ENCODE measurements at places on chromosomes 7 and 10.
A peak's percentile ranks its signal among the peaks of the same experiment; 100 is the strongest.

DNA sequence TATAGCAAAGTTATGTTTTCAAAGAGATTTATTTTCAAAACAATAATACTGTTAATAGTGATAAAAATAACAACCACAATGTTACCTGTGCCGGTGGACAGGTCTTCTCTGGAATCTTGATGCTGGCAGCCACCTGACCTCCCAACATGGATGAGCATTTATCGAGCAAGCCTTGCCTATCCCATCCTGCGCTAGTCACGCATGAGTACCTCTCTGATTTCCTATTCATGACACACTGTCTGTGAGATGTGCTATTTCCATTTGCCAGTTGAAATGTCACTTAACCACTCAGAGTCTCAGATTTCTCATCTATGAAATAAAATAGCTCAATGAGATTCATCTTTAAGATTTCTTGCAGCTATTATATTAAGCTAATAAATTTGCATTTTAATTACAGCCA lies 341.2 kb upstream of the VWC2 start:
- no peak for DNase-seq

GRCh38 chr10:115662422-115662821 lies 569.3 kb downstream of the ATRNL1 start:
- no peak for DNase-seq

GRCh38 chr10:125377368-125377767 lies 217.0 kb upstream of the CTBP2 start:
- no peak for DNase-seq

DNA sequence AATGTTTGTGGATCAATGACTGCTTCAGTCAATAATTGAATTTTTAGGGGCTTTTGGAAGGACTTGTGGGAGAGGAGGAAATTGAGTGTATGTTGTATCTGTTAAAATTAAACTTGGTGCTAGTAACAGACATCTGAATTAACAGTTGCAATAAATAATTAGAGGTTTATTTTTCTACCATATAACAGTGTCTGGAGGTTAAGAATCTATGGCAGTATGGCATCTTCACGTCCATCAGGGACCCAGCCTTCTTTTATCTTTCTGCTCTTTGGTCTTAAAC lies 72.8 kb upstream of the HABP2 start:
- DNase-seq: no peak

DNA sequence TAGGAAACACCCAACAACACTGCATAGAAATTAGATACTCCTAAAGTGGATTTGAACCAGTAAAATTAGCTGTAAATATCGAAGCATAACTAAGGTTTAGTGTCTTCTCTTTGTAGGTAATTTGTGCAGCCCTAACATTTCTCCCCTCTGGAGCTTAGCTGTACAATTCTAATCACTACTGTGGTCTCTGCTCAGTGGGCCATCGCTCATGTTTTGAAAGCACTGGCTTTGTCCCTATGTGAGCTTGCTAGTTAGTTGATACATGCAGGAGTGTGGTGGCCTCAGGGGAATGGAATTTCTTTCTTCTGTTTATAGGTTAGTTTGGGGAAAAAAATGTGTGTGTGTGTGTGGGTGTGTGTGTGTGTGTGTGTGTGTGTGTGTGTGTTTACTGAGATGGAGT lies 373.1 kb downstream of the DPP6 start:
- no peak for DNase-seq

- no peak for DNase-seq
These were observed 234.1 kb downstream of the PTEN start for GRCh38 chr10:88097536-88097935.

GRCh38 chr10:20457649-20458048 lies 439.5 kb downstream of the NEBL start:
- DNase-seq: no peak

- DNase-seq: no peak
These were observed 22.3 kb downstream of the MCM10 start for GRCh38 chr10:13183625-13184024.

GRCh38 chr7:155183655-155184054 lies 113.5 kb downstream of the HTR5A start:
- no peak for DNase-seq

DNA sequence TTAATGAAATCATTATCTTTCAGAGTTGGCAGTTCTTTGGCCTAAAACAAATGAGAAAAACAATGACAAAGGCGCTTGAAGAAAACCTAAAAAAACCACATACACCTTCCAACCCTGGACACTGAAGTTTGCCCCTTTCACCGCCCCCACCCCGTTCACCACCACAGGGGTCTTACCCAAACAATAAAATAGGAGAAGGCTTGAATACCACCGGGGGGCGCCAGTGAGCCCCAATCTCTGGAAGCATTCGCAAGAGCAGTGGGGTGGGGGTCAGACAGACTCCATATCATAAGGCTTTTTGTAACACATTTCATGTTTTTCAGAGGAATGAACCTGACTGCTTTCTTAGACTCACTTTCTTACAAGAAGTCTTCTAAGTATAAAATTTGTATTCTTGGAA lies 163.6 kb downstream of the PIP4K2A start:
- no peak for DNase-seq

DNA sequence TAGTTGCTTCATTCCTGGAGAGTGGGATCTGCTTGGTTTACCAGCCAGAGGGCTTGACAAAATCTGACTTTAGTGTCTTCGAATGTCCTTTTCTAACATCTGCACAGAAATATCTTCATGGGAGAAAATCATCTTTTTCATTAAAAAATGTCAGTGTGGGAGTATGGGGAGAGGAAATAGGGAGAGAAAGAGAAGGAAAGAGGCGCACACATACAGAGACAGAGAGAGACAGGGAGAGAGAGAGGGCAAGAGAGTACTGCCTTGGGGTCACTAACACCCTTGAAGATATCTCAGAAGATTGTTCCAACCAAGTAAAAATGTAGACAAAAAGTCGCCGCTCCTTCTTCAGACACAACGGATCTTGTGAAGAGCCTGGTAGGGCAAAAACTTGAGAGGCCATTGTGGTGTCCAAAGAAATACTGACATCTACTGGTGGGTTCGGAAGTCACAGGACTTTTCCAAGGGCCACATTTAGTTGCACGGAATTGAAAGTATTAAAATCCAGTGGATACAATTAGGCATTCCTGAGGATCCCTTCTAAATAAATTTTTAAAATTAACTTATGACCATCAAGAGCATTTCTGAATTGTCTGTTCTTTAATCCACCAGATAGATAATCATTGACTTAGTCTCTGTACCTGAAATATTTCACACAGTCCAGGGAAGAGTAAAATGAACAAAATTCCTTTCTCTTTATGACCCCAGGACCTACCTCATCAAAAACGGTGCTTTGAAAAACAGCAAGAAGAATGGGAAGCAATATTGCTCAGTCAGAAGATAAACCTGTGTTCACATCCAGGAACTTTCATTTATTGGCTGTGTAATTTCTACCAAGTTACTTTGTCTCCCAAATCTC lies 29.7 kb downstream of the VIM start:
- DNase-seq: peak; percentile 58

- DNase-seq: no peak
These were observed 7.4 kb downstream of the GJD4 start for GRCh38 chr10:35612385-35613106.

- no peak for DNase-seq
These were observed 268.0 kb downstream of the CDK14 start for GRCh38 chr7:90864088-90864487.

GRCh38 chr10:129419397-129419796 lies 47.6 kb upstream of the MGMT start:
- DNase-seq: no peak

DNA sequence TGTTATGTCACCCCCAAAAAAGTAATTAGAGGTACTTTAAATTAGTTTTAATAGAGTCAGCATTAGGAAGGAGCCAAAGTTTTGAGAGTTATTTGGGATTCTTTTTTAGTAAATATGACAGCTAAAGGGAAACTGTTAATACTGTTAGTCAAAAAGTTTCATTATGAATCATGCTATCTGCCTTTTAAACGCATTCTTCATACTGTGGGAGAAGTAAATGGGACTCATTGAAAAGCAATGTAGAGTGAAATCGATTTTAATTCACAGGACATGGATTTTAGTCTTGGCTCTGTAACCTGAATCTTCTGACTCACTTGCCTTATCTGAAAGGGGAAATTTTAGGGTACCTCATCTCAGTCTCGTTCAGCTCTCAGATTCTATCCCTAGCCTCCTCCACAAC lies 105.1 kb downstream of the AASS start:
- DNase-seq: no peak

DNA sequence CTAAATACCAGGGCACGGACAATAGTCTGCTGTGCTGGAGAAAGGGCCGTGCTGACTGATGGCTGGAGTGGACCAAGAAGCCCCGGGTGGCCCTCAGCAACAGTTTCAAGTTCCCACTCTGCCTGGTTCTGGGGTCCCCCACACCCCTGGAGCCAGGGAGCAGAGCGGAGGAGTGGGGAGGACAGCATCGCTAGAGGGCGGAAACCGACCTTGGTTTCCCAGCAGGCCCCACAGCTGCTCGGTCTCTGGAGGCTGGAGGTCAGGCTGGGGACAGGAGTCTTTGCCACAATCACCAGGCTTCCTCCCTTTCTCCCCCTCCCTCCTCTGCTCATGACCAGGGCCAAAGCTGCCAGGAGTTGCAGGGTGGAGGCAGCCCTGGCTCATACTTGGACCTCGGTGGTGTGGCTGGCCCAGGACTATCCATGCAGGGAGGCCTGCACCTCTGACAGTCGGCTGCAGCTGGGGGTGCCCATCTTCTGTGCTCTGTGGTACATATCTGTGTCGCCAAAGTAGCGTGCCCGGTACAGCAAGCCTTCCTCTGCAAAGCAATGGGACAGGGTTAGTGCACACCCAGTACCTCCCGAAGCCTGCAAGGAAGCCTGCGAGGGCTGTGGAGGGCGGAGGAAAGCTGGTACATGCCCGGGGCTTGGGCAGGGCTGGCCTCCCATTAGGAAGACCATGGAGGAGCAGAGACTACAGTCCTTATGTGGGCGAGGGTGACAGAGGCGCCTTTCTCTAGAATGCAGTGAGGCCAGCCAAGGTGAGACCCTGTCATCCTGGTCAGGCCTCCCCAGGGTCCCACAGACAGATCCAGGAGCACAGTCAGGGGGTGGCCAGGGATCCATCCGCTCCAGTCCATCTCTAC lies 19.1 kb downstream of the DNAJB12 start:
- no peak for DNase-seq

- no peak for DNase-seq
These were observed 19.4 kb downstream of the LDB3 start for GRCh38 chr10:86687750-86688149.

DNA sequence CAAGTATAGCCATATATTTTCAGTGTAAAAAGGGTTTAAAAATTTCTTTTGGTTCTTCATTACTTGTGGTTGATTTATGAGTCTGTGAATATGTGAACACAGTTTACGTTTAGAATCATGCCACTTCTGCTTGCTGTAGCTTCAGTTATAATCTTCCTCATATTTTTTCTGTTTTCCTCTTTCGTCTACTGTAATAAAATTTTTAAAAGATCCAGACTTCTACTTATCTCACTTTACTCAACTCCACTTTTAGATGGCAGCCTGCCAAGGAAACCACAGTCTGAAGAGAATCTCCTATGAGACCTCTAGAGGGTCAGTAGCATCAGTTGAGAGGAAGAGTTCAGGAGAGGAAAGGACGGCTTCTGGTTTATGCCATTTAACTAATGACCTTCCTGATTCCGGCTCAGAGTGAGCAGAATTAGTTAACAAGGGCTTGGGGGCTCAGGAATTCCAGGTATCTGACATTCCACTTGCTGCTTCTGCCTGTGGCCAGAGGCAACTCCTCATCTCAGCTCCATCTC lies 21.4 kb downstream of the CREB5 start:
- DNase-seq: no peak

GRCh38 chr10:103727546-103727963 lies 127.8 kb downstream of the SH3PXD2A start:
- DNase-seq: no peak

- no peak for DNase-seq
These were observed 24.2 kb downstream of the CFAP69 start for GRCh38 chr7:90269163-90269562.

GRCh38 chr10:55374917-55375316 lies 573.9 kb upstream of the PCDH15 start:
- no peak for DNase-seq

DNA sequence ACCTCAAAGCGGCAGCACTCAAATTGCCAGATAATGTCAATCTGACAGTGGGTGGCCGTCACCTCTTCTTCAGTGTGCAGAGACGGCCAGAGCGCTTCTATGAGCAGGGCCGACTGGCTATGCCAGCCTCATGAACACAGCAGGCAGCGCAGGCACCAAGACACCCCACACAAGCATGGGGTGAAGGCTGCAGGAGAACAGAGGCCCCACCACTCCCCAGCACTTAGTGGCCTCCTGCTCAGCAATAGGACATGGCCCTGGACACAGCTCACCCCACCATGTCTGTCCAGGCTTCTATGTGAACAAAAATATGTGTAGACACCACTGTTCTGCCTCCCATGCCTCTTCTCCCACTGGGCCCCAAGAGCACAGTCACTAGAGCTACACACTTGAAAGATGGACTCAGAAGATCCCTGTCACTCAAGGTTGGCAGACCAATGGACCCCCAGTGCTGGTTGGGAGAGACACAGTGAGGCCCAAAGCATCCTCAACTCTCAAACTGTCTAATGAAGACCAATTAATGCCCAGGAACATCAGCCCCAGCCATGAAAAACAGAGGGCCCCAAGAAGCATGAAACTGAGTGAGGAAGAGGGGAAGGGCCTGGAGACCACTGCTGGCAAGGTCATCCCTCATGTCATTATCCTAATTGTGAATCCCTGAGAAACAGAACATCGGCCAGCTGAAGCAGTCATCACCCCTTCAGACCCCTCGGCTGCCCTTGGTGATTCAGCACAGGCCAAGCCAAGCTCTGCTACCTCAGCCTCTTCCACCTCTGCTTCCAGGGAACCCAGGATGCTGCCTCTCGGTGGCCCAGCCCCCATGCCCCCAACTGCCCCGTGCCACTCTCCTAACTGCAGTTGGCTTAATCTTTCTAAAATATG lies 77.7 kb downstream of the GRID1 start:
- DNase-seq: no peak

GRCh38 chr10:97210543-97210960 lies 24.8 kb upstream of the SLIT1 start:
- peak; percentile 42 for DNase-seq

GRCh38 chr10:101446071-101446470 lies 92.1 kb downstream of the BTRC start:
- no peak for DNase-seq

GRCh38 chr10:77512219-77512578 lies 125.4 kb downstream of the KCNMA1 start:
- DNase-seq: no peak

DNA sequence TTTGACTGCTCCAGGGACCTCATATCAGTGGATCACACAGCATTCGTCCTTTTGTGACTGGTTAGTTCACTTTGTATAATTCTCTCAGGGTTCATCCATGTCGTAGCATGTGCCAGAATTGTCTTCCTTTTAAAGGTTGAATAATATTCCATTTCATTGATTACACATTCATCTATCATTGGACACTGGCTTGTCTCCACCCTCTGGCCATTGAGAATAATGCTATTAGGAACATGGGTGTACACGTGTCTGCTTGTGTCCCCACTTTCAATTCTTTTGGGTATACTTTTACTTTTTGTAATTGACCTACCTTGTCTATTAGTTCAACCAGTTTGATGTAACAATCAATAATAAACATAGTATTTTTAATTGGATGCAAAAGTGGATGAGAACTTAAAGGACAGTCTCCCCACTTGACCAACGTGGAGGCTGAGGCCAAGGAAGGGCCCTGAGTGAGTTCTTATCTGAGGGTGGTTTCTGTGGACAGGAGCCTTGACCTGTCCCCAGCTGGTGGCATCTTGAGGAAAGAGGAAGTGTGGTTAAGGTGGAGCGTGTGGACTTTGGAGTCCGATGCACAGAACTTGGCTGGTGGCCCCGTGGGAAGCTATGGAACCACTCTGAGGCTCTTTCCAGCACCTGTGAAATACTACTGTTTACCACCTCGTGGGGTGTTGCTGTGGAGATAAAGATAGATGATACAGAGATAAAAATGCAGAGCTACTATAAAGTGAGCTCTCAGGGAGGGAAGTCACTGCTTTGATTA lies 16.6 kb downstream of the WDFY4 start:
- no peak for DNase-seq
